GM12892 (cell line): ENCODE measurements at places on chromosomes 6 and 20.
A peak's percentile ranks its signal among the peaks of the same experiment; 100 is the strongest.

DNA sequence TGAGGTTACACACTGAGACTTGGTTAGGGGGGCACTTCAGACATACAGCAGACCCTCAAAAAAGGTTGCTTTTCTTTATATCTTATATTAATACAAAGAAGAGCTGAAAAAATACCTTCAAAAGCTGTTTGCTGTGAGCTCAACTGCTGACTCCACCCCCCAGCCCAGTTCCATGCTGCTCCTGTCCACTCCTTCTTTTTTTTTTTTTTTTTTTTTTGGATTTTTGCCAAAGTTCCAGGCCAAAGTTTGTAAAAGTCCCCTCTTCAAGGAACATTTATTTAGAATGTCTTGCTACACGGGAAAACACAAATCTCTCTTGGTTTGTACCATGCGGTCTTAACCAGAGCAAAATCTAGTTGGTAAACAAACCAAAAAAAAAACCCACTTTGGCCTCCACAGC, 85.3 kb upstream of the AKAP12 start:
- DNase-seq = no peak

DNA sequence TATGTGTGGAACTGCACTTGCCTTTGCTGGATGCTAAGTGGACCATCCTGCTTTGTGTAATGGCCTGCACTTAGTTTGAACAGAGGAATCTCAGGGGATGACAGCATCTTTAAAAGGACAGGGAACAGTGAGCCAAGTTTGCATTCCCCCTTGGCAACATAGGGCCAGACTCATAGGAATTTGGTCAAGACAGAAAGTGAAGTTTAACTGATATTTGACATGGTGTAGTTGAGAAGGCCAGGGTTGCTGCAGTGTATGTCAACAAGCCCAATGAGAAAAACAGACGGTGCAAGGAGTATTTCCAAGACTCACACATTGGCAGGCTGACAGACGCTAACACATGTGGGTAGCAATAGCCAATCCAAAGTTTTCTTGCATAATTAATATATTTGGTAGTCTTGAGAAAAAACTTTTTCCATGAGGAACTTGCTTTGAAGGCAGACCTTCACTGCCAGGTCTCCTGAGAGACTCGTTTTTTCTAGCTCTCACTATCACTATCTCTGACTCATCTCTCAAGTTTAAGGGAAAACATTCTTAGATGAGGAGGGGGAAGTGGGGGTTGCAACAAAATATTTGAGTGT, 213.8 kb downstream of the IBTK start:
- no peak for DNase-seq

DNA sequence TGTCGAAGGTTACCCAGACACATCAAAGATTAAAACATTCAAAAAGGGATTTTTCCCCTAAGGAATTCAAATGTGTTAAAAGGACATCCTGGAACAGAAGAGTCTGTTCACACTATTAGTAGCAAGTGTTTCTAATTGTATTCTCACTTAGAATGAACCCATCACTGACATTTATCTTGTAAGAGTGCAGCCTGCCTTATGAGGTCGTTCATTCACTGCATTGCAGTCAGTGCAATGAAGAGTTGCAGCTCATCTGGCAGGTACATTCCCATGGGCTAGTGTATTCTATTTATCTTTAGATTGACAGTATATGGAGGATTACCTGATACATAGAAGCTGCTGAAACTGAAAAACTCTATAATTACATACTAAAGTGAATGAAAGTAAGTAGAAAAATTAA, 36.5 kb downstream of the PHACTR1 start:
- no peak for DNase-seq

DNA sequence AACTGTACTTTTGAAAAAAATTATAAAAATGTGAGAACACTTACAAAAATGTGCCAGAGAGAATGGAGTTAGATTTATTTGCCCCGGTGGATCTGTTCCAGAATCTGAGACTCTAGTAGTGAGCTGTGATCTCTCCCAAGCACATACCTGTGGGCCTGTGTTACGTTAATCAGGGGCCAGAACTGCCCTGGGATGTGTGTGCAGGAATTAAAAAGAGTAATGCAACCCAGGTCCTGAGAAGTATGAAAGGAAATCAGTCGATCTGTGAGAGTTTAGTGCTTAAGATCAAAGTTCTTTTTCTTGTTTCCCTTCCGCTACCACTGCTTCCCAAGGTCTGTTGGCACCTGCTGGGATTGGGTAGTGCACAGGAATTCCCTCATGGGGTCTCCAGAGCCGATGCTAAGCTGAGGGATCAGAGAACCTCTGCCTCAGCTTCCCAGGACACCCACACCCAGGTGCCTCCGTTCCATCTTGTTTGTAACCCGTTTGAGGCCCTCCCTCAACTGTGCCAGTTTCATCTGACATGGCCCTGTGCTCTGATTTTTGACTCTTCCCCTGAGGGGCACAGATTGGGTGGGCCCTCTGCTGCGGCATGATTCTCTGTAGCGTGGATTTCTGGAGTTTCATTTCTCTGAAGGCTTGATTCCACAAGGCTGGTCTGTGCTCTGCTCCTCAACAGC, 87.7 kb downstream of the RREB1 start:
- no peak for DNase-seq

- DNase-seq = peak; percentile 23
Measured at GRCh38 chr6:45923831-45924391, 91.7 kb downstream of the CLIC5 start.

DNA sequence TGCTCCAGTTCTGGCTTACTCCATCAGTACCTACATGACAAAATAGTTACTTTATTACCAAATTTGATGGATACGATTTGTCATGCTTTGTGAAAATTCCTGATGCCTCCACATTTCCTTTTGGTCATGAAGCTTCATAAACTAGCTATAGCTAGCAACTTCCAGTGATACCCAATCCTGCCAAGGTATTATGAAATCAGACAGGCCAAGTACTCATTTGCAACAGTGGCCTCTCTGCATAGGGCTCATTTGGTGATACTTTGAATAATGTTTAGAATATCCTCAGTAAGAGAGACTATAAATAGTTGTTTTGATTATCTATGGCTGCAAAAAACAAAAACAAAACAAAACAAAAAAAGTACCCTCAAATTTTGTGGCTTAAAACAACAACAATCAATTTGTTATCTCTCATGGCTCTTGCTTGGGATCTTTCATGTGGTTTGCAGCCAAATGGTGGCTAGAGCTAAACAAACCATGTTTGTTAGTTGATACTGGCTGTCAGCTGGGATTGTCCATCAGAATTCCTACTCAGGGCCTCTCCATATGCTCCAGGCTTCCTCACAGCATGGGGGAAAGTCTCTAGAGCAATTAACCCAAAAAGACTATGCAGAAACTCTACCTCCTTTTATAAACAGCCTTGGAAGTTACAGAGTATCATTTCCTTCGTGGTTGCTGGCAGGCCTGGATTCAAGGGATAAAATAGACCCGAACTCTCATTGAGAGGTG, 10.1 kb upstream of the PRL start:
- DNase-seq = no peak

DNA sequence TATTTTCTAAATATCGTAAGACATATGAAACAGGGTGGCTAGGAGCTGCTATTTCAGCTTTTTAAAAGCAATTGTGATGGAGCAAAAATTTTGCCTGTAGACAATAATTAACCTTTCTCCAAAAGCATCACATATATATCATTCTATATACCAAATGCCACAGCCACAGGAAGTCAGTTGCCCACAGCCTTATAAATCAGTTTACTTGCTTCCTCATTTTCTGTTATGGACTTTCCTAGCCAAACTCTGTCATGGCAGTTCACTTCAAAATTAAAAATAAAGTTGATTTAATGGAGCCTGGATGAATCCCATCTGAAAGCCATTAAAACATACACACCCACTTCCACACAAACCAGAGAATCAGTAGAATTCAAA, 93.4 kb upstream of the NHSL1 start:
- DNase-seq = no peak

DNA sequence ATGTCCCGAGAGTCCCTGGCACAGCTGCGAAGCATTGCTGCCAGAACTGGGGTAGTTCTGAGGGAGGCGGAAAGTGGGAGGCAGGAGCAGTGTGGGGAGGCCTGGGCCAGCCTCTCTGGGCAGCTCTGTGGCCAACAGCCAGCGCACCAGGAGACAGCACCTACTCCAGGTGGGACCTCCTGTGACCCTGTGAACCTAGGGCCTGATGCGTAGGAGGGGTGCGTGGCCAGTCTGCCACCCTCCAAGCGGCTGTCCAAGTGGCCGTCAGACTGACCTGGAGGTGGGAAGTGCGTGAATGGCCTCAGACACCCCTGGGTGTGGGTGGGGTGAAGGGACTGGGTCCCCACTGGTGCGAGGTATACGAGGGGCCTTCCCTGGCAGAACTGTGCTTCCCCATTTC, 15.5 kb downstream of the SS18L1 start:
- no peak for DNase-seq

DNA sequence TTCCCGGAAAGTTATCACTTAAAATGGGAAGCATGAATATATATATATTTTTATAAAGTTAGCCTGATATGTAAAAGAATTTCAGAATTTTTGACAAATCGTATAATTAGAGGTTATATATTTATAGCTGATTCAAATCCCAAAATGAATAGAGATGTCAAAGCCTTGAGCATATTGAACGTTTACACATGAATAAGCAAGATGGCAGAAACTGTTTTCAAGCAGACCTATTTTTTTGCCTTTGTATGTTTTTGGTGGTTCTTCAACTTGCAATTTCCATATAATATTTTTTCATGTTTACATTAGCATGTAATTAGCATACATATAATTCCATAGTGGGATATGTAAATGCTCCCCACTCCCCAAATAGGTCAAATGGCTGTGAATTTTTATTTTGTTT, 189.9 kb downstream of the PRL start:
- no peak for DNase-seq

DNA sequence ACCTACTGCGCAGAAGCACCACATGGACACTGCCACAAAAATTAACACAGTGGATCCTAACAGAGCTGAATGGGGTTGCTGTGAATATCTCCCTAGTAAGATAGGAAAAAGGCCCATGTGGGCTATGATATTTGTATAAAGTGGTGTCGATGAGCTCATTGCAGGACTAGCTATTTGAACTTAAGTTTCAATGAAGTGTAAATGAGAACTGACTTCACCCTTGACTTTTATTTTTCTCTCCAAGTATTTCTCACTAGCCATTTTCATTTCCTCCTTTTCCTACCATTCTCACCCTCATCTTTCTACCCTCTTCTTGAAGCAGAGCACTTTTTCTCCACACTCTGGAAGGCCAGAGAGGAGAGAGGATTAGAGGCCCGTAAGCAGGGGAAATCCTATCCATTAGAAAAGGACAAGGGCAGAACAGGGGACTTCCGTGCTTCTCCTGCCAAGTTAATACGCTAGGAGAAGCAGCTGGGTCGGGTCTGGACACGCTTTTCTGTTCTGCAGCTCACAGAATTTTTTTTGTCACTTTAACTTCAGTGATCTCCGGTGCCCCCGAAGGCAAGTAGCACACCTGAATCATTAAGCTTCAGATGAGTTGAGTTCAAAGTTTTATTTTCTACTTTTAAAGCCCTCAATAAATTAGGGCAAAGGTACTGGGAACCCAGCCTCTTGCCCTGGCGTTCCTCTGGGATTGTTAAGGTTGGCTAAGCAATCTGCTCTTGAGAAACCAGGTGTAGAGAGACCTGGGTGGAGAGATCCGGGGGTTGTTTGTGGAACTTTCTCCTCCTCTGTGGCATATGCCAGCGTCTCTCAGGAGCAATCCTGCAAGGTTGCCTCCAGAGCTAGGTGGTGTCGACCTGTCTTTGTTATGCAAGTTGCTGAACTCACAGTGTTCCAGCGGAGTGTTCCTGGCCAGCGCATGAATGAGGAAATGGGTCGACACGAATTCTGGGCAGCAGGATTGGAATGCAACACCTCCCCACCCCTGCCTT, 56.2 kb upstream of the ARID1B start:
- DNase-seq = no peak

GRCh38 chr6:79188885-79189480, 45.5 kb downstream of the HMGN3 start:
- DNase-seq = no peak

DNA sequence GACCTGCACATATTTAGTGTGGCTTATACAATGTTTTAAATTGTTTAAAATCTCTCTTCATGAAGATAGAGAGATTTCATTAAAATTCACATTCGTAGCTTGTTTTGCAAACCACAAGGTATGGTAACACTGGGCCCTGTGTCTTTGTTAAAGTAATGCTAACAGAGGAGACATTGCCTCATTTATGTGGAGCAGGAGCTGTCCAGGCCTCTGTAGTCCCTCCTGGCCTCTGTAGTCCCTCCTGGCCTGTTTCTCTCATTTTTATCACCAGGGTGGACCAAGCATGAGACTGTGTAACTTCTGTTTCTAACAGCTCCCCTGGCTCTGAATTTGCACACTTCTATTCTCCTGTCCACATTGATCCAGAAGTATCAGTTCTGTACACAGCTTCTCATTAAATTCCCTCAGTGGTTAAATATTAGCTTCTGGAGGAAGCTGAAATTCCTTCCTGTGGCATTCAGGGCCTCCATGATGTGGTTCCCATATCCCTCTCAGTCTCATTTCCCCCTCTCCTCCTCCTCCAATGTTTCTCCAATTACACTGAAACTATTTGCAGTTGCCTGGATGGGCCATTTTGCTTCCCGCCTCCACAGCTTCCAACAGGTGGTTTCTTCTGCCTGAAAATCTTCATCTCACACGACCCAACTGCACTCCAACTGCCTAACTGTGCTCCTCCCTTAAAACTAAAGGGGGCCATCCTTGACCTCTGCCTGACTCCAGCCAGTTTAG, 340.4 kb downstream of the SYNE1 start:
- no peak for DNase-seq

DNA sequence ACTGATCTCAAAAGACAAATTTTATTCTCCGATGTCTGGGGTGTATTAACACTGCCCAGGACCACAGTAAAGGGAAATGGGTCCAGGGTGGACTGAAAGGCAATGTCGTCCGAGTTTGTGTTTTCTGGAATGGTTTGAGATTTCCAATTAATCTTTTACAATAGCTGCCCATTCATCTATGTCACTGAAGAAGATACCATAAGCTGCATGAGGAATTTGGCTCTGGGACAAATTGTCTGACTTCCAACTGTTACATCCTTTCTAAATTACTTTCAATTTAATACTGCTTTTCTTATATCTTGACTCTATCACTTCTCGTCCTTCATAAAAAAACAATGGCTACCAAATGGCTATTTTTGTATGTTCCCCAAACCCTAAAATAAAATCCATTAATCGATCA, 130.7 kb upstream of the KCNK16 start:
- no peak for DNase-seq

GRCh38 chr6:45668705-45669104, 291.0 kb upstream of the SUPT3H start:
- DNase-seq = no peak

GRCh38 chr6:41859356-41859755, 35.8 kb downstream of the USP49 start:
- DNase-seq = no peak

DNA sequence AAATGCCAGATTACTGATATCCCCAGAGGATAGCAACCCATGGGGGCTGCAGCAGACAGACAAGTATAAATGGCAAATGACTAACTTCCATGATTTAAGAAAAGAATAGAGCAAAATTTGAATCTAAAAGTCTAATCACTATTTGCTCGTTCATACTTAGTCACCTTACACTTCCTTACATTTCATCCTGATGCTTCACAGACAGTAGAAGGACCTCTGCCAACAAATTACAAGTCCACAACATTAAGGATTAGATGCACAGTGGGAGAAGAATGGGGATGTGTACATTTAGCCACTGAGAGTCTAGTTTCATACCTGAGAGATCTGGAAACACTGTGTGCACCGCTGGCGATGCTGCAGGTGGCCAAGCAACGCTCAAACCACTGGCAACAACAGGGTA, 72.4 kb downstream of the FYN start:
- DNase-seq = no peak

- DNase-seq = no peak
Measured at GRCh38 chr6:105733556-105734162, 330.8 kb upstream of the PREP start.
